ENCODE measurements at places on chromosomes 13 and 19.

DNA sequence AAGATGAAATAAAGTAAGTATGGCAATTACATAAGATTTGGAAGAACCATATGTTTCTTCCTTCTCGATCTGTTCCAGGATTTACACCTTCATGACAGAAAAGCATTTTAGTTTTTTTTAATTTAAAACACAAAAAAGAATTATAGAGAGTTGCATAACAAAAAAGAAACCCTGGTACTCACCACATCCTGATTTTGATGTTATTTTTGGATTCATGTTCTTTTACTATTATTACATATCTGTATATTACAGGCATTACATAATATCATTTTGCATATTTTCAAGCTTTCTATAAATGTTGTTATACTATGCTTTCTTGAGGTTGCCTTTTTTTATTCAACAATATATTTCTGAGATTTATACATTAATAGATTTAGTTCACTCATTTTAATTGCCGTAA is 6.7 kb upstream of the KATNAL1 start:
- no peak overlapping the region for H3K4me3 ChIP-seq
- no peaks in the 10 kb centered on the region for H3K27me3 ChIP-seq
- H3K4me1 ChIP-seq = peaks cover 31% of the 10 kb centered on the region
- no peak overlapping the region for H3K27ac ChIP-seq

DNA sequence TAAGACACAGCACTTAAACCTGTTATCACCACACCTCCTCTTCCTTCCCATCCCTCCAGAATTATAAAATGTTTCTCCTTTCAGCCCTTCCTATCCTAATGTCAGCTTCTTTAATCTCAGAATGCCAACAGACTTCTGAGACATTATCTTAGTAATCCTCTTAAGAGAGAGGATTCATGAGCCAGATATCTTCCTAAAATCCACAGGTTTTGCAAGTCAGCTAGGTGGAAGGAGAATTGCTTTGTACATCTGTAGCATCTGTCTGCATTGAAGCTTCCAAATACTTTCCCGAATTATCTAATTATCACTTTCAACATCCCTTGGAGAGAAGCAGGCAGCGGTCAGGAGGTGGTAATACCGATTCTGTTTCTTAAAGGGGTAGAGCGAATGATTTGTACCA is 179.1 kb downstream of the DCT start:
- H3K4me1 ChIP-seq = peaks cover 6% of the 10 kb centered on the region
- H3K27me3 ChIP-seq = no peaks in the 10 kb centered on the region
- no peak for DNase-seq
- no peak overlapping the region for H3K27ac ChIP-seq
- H3K4me3 ChIP-seq = no peak overlapping the region
- no peaks in the 10 kb centered on the region for H3K36me3 ChIP-seq

GRCh38 chr13:32354040-32354439 is 38.7 kb downstream of the BRCA2 start:
- no peak overlapping the region for H3K4me3 ChIP-seq
- no peaks in the 10 kb centered on the region for H3K36me3 ChIP-seq
- DNase-seq = no peak
- no peaks in the 10 kb centered on the region for H3K27me3 ChIP-seq

- no peak overlapping the region for H3K4me3 ChIP-seq
- H3K36me3 ChIP-seq = no peaks in the 10 kb centered on the region
- no peak overlapping the region for H3K27ac ChIP-seq
- H3K4me1 ChIP-seq = no peaks in the 10 kb centered on the region
- H3K27me3 ChIP-seq = no peaks in the 10 kb centered on the region
These were observed 270.0 kb downstream of the NALCN start for GRCh38 chr13:101146101-101146898.

DNA sequence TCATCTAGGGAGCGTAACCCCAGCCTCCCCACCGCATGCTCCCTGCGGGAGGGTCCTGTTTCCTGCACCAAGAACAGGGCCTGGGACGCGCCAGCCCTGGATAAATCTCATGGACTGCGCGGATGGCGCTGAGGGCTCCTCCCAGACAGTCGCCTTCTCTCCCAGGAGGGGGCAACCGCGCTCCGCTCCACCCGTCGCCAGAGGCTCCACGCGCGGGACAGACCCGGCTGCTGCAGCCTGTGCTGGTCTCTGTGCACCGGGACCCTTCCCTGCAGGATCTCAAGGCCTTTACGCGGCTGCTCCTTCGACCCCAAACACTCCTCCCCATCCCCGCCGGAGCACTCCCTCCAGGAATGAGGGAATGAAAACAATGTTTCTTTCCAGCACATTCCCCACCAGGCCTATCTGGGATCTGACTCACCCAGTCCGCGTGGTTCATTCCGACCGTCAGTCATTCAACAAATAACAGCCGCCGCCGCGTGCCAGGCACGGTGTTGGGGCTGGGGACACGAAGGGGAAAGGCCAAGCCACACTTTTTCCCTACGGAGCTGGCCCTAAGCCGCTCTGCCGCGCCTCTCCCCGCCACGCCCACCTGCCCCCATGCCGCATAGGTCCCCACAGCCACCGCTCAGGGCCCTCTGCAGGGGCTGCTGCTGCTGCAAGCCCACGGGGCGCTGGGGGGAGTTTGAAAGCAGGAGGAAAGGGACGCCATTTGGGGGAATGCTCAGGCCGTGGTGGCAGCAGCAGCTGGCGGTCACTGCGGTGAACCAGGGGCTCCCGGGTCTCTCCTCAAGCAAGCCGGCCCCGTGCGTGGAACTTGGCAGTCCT is 6.0 kb downstream of the PNMA8B start:
- H3K27me3 ChIP-seq = peaks cover 80% of the 10 kb centered on the region
- H3K4me3 ChIP-seq = no peak overlapping the region
- H3K4me1 ChIP-seq = no peaks in the 10 kb centered on the region

GRCh38 chr13:28718196-28718542 is 601 bp downstream of the SLC46A3 start:
- peaks cover 20% of the 10 kb centered on the region for H3K4me1 ChIP-seq
- H3K4me3 ChIP-seq = peak overlapping the region; percentile 67
- H3K27ac ChIP-seq = peak overlapping the region; percentile 90
- no peak for DNase-seq
- H3K36me3 ChIP-seq = no peaks in the 10 kb centered on the region
